ENCODE measurements at places on chromosomes 2 and 18.

GRCh38 chr2:222903234-222904220 is 42.7 kb downstream of the ACSL3 start:
- DNase-seq, result peak; percentile 54

- DNase-seq, result no peak
Measured at GRCh38 chr2:48677450-48677849, 59.8 kb downstream of the GTF2A1L start.

- no peak for DNase-seq
Measured at GRCh38 chr2:239181903-239182581, 218.8 kb downstream of the HDAC4 start.

- no peak for DNase-seq
Measured at GRCh38 chr2:127146820-127147502, 40.0 kb upstream of the BIN1 start.

- DNase-seq, result peak; percentile 45
Measured at GRCh38 chr2:70143314-70144150, 47.3 kb downstream of the C2orf42 start.

GRCh38 chr2:238938003-238938400 is 90.1 kb downstream of the TWIST2 start:
- DNase-seq, result no peak

GRCh38 chr2:172724724-172725123 is 10.9 kb upstream of the RAPGEF4 start:
- no peak for DNase-seq

DNA sequence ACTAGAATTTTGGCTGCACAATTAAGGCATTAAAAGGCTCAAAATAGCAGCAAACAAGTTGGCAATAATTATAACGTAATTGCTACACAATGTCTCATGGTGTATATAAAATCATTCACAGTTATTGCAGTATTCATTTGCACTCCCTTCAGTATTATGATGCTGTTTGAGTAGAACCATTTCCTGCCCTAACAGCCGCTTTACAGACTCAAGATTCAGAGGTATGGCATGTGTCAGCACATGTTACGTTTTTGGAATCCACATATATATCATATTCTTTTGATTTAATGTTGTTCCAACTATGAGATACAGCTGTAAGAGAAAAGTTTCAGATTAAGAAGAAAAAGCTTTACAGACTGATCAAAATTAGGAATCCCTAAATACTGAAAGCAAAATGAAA is 56.3 kb upstream of the NCKAP5 start:
- no peak for DNase-seq

GRCh38 chr2:11330457-11331142 is 13.8 kb downstream of the ROCK2 start:
- no peak for DNase-seq

DNA sequence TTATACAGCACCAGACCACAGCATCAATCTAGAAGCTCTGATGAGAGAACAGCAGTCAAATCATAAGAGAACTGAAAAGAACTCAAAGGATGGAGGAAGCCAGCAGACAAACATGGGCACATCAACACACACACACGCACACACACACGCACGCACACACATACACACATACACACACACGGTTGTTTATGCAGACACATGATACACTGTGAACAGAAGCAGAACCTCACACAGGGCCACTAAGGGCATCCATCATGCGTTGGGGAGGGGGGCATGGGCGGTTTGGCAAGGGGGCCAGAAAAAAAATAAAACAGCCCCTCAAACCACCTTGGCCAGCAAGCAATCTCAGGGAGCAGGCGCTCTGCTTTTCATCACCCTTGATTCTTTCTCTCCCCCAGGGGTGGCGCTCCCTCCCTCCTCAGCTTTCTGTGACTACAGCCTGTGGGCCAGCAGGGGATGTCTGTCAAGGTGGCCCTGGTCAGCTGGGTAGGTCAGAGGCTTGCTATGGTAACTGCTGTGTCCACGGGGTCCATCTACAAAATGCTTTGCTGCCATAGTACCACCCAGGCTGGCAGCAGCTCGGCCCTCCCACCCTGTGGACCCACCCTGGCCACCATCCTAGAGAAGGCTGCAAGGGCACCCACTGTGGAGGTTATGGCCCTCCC is 318.0 kb downstream of the CELF4 start:
- no peak for DNase-seq

GRCh38 chr2:67165523-67165990 is 231.6 kb upstream of the ETAA1 start:
- no peak for DNase-seq
